Activated naive CD4-positive, alpha-beta T cell treated with anti-CD3 and anti-CD28 coated beads for 36 hours (primary cell): ENCODE measurements at places on chromosomes 16 and 17. TPM values are rescaled to one million over a fixed set of nuclear protein-coding genes. Genes with fewer than 3 reads are reported as not detected.

Gene NRN1L
- not detected for total RNA-seq

Gene MILR1
- 0.42 TPM for total RNA-seq

- DNase-seq: peak; percentile 5
Observed at GRCh38 chr17:73011016-73011486, 81.4 kb downstream of the SLC39A11 start.

GRCh38 chr17:8818047-8818446 is 18.9 kb upstream of the MFSD6L start:
- no peak for DNase-seq

GRCh38 chr17:69669441-69670178 is 255.1 kb downstream of the MAP2K6 start:
- no peak for DNase-seq

- no peak for DNase-seq
Observed at GRCh38 chr17:204427-205147, 23.1 kb upstream of the DOC2B start.

Gene KRTAP4-4
- not detected for total RNA-seq

- DNase-seq: no peak
Observed at GRCh38 chr16:3098459-3099394, at the start of gene ZSCAN10. Gene ZSCAN10, minus strand, starts transcription at chr16:3099294. Its CDS starts 6,357 bp downstream, at chr16:3092937.

Gene TAOK1
- total RNA-seq: 21.8 TPM

DNA sequence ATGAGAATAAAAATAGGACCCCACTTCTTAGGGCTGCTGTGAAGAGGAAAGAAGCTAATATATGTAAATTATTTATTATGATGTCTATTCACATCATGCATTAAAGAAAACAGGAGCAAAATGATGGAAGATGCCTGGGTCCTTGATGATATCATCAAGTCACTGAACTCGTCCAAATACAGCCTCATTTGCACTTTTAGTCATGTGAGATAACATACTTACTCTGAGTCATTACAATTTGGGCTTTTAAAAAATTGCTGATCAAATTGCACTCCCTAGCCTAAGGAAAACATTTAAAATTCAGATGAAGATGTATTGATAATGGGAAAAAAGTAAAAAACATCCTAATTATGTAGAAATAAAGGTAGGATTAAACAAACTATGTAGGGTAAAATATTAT is 302.7 kb upstream of the CCL2 start:
- no peak for DNase-seq

Gene HAGHL
- 7.7 TPM for total RNA-seq

GRCh38 chr16:86245351-86245750 is 265.0 kb upstream of the FOXF1 start:
- DNase-seq: no peak

DNA sequence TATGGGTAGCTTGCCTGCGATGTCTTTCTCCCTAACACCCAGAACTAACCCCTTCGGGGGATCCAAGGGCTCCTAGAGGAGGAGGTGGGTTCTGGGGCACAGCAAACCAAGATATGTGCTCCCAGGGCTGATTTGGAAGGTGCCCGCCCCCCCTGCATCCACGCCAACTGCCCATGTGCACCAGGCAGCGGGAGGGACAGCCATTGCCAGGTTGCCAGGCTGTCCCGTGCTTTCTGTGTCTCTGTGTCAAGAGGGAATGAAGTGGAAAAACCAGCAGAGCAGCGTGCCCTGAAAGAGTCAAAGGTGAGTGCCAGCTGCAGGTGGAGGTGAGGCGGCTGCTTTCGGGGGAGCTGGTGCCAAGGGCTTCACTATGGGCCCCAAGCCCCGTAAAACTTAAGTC is 6.4 kb downstream of the TEKT5 start:
- DNase-seq: no peak

- no peak for DNase-seq
Observed at GRCh38 chr16:61987474-61988012, 48.7 kb downstream of the CDH8 start.

Gene NTN1
- total RNA-seq: 0.31 TPM

GRCh38 chr16:65769055-65769465 is 597.4 kb upstream of the CDH5 start:
- no peak for DNase-seq

- no peak for DNase-seq
Observed at GRCh38 chr17:40437095-40437732, 6.0 kb upstream of the IGFBP4 start.
